ENCODE measurements at places on chromosomes 4 and X. TPM values are rescaled to one million over a fixed set of nuclear protein-coding genes. Genes with fewer than 3 reads are reported as not detected.

Gene SPATA4
- total RNA-seq = not detected

Gene C4orf50
- total RNA-seq = not detected

Gene FAM236A
- not detected for total RNA-seq

Gene GAGE1
- not detected for total RNA-seq

Gene TRPC3
- total RNA-seq = not detected

Gene CFI
- 0.21 TPM for total RNA-seq

Gene SSX4
- not detected for total RNA-seq

Gene THAP6
- 5.7 TPM for total RNA-seq

Gene STK26
- total RNA-seq = 45.1 TPM

Gene DUSP9
- 5.4 TPM for total RNA-seq

Gene RBM46
- total RNA-seq = not detected

Gene VSIG4
- total RNA-seq = not detected

Gene RAB41
- total RNA-seq = not detected

Gene RIPPLY1
- total RNA-seq = not detected

Gene TRPC5OS
- total RNA-seq = not detected

Gene STPG2
- total RNA-seq = not detected

Gene BEX1
- total RNA-seq = 1.9 TPM

Gene GIMD1
- total RNA-seq = not detected

Gene HSPA4L
- total RNA-seq = 45.2 TPM

Gene TMEM35A
- 0.51 TPM for total RNA-seq

Gene IQSEC2
- total RNA-seq = 4.2 TPM

Gene SPIN4
- total RNA-seq = 4.0 TPM

Gene TLR1
- total RNA-seq = 0.14 TPM

Gene F8
- 0.33 TPM for total RNA-seq

Gene CPLX1
- 0.28 TPM for total RNA-seq

Gene HSD17B13
- not detected for total RNA-seq

Gene HDX
- total RNA-seq = 0.49 TPM

Gene TMSB15A
- 1.1 TPM for total RNA-seq

Gene CCKAR
- not detected for total RNA-seq

Gene GUCY1B1
- 3.9 TPM for total RNA-seq

Gene PRDM5
- 3.1 TPM for total RNA-seq

Gene FOXR2
- total RNA-seq = not detected

Gene SLC2A9
- total RNA-seq = 26.5 TPM

Gene SLIT2
- 0.63 TPM for total RNA-seq

Gene VSIG1
- total RNA-seq = 0.85 TPM

Gene HSFX3
- not detected for total RNA-seq

Gene PDLIM5
- total RNA-seq = 61.5 TPM

Gene RPGR
- 3.0 TPM for total RNA-seq

Gene CYTL1
- total RNA-seq = not detected

Gene RAB39B
- not detected for total RNA-seq

Gene YY2
- total RNA-seq = 0.74 TPM

Gene GAGE12F
- not detected for total RNA-seq

Gene TRIML2
- total RNA-seq = not detected

Gene NAAA
- total RNA-seq = 24.6 TPM

Gene CDKL2
- total RNA-seq = 0.60 TPM

Gene FGD1
- 10.0 TPM for total RNA-seq

Gene SOWAHD
- 0.19 TPM for total RNA-seq

Gene STX18
- total RNA-seq = 12.7 TPM

Gene MAOB
- not detected for total RNA-seq
